NCI-H1105 treated with DMSO at 0.1 percent for 48 hours (cell line): ENCODE measurements at places on chromosomes 6 and 20.

DNA sequence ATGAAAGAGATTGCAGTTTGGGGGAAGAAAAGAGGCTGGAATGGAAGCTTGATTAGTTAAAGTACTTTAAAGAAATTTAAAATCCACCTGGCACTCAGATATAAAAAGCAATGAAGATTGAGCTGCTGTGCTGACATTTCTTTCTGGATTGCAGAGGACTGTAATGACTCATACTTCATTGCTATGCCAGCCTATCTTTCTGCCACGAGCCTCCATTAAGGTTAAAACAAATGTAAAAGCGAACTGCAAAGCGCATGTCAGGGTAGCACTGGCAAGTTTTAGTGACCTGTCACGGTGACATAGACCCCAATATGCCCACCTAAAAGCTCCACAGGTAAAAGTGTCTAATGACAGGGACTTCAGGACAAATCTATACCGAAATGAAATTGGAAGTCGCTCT, 449.6 kb downstream of the C6orf118 start:
- no peak for DNase-seq

DNA sequence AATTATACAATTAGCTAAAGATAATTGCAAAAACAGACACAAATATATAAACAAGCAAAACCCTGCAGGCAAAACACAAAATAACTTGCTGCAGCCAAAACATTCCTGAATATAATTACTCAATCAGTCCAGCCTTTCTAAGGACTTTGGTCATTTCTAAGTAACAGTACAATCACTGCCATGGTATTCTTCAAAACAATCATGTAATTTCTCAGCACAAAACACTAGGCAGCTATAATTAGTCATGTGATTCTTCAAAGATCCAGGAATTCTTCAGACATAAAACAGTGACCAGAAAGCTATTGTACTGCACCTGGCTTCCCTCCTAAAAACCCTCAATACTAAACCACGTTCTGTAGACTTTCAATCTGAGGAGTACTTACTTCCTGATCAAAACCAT, 881.1 kb downstream of the EPHA7 start:
- DNase-seq, result peak; percentile 50

GRCh38 chr20:2118783-2119182, 17.2 kb downstream of the STK35 start:
- no peak for DNase-seq

- DNase-seq, result no peak
These were observed 278.6 kb upstream of the TCF21 start for GRCh38 chr6:133610227-133610840.

- DNase-seq, result no peak
These were observed 58.7 kb downstream of the INSM1 start for GRCh38 chr20:20426655-20426907.

- DNase-seq, result no peak
These were observed 47.5 kb upstream of the POPDC3 start for GRCh38 chr6:105227295-105227767.

- peak; percentile 80 for DNase-seq
These were observed 140.5 kb upstream of the ATXN1 start for GRCh38 chr6:16901782-16902181.

DNA sequence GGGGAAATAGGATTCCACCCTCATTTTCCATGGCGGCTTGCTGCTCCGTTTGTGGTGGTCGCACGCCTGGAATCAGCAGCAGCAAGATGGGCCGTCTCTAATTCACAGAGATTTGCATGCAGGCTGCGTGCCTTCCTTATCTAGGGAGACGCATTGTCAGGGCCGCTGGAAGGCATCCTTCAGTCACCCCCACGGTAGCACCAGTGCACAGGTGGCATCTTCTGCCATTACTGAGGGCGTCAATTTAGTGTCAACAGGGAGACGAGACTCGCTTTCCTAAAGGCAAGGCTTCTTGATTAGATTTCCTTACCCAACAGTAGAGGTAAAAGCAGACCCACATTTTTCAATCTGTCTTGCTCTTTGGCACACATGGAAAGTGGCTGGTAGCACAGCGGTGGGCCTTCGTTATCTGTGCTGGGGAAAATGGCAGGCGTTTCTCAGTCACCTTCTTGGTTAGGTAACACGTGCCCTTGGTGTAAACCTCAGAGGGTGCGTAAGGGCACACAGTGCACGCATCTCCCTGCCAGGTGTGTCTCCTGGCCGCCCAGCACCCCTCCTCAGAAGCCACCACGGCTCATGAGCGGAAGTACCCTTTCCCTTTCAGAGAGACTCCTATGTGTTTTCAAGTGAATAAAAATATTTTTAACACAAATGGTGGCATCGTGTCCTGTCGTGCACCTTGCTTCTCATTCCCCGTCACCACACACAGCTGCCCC, 27.3 kb upstream of the VSTM2L start:
- no peak for DNase-seq

GRCh38 chr6:129444683-129445082, 265.3 kb downstream of the ARHGAP18 start:
- DNase-seq, result no peak

- DNase-seq, result no peak
These were observed 1.5 kb upstream of the GNRH2 start for GRCh38 chr20:3041854-3042409.

DNA sequence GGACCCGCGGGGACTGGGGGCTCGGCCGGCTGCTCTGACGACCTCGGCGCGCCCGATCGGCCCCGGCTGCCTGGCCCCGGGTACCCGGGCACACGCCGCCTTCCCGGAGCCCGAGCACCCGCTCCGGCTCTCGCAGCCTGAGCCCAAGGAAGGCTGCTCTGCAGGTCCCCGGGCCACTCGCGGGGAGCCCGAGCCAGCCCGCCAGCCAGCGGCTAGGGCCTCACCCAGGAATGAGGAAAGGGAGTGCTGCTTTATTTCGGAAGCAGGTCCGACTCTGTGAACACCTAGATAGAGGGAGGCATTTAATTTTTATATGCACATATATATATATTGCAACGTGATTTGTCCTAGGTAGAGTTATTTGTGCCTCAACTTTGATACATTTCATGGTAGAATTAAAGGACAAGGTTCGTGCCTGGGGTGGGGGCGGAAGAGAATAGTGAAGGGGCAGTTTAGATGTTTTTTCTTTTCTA, 15.5 kb downstream of the FOXA2 start:
- no peak for DNase-seq

DNA sequence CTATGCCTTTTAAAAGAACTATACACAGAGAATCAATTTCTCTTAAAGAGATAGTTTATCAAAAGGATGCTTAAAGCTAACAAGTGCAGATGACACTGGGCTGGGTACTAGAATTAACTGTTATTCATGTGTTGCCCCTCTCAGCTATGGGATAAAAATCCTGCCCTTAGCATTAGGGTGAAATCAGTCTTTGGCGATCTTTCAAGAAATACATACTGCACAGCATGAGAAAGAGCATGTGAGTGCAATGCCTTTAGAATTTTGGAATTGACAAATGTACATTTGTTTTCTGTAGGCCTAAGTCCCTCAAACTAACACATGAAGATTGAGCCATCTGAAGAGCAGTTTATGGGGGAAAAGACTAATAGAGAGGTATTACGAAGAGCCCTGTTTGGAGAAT, 115.4 kb downstream of the ZFP64 start:
- DNase-seq, result no peak

DNA sequence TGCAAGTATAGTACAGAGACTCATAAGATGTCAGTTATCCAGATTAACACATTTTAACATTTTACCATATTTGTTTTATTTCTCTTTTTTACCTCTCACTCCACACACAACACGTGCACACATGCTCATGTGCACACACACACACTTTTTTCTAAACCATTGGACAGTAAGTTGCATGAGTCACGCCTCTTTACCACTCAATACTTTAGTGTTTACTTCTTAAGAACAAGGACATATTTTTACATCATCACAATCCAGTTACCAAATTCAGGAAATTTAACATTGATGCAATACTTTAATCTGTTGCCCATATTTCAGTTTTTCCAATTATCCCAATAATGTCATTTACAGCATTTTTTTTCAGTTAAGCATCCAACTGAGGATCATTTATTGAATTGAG, 109.0 kb downstream of the RIN2 start:
- no peak for DNase-seq

DNA sequence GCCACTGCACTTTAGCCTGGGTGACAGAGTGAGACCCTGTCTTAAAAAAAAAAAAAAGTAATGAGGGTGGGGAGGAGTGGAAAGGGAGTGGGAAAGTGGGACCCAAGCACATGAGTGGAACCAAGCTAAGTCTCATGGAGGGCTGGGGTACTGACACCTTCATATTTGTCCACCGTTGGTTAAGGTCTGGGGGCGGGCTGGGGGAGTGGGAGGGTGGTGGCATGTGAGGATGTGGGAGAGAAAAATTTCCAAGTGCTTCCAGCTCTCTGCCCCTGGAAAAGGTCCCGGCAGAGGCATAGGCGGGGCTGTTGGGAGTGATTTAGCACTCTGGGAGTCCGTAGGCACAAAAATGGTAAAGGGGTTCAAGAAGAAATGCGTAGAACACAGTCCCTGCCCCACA, 6.1 kb downstream of the PSORS1C2 start:
- DNase-seq, result no peak

GRCh38 chr6:156513504-156513903, 263.7 kb upstream of the ARID1B start:
- no peak for DNase-seq

- DNase-seq, result no peak
These were observed 130.3 kb upstream of the BTN3A2 start for GRCh38 chr6:26234421-26235301.

DNA sequence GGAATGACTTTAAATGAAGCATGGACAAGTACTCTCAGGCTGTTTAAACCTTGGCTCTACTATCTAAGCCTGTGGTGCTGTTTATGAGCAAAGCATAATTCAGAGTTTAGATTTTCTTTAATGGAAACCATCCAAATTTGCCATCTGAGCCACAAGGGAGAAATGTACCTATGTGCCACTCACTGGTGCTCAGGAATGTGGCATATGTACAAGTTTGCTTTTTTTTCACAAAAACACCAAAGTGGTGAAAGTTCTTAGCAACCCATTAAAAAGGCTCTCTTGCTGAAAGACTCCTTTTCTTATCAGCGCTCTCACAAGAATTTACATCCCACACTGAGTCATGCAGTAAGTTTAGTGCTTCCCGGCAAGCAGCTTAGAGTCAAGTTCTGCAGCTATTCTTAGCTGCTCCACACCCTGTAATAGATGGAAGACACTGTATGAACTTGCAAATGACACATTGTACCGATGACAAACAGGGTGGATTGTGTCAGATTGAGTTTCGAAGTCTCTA, 57.3 kb upstream of the MLIP start:
- DNase-seq, result no peak
